ENCODE measurements at places on chromosomes 3 and 15. TPM values are rescaled to one million over a fixed set of nuclear protein-coding genes. Genes with fewer than 3 reads are reported as not detected.

FAM43A gene
- total RNA-seq = 7.4 TPM

GRCh38 chr15:63313825-63314224 lies 36.4 kb downstream of the APH1B start:
- H3K36me3 ChIP-seq = no peaks in the 10 kb centered on the region
- no peaks in the 10 kb centered on the region for H3K4me1 ChIP-seq
- H3K4me3 ChIP-seq = no peak overlapping the region
- DNase-seq = no peak

- no peak overlapping the region for H3K4me3 ChIP-seq
- no peak overlapping the region for H3K27ac ChIP-seq
- DNase-seq = peak; percentile 31
- no peaks in the 10 kb centered on the region for H3K27me3 ChIP-seq
Observed at GRCh38 chr15:97234851-97235610, 725.5 kb upstream of the ARRDC4 start.

DNA sequence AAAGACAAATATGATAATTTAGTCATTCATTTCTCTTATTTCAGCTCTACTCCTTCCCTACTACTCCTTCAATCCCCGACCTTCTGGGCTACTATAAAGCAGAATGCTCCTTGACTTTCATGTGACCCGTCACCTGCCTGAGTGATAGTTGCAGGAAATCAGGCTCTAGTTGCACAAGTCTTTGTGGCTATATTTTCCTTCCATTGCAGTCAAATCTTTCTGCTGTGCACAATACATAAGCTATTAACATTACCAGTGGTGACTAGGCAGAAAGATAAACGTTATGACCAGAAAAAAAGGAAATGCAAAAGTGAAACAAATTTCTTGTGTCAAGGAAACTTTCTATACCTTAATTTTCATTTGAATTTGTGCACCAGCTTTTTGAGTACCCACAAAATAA lies 2.3 kb downstream of the SUCNR1 start:
- H3K27me3 ChIP-seq = no peaks in the 10 kb centered on the region
- H3K4me3 ChIP-seq = no peak overlapping the region
- DNase-seq = no peak
- no peak overlapping the region for H3K27ac ChIP-seq

DNA sequence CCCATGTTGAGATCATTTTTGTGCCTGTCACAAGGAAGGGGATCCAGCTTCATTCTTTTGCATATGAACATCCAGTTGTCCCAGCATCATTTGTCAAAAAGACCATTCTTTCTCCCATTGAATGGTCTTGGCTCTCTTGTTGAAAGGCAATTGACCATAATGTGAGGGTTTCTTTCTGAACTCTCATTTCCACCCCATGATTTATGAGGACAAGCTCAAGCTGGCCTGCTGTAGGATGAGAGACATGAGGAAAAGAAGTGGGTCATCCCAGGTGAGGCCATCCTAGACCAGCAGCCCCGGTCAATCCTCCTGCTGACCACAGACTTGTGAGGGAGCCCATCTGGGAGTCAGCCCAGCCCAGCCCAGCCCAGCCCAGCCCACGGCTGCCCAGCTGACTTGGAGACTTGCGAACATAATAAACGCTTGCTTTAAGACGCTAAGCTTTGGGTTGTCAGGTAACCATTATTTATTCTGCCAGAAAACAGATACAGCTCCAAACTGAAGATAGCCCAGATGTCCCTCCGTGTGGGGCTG lies 69.0 kb downstream of the LINGO1 start:
- no peaks in the 10 kb centered on the region for H3K4me1 ChIP-seq
- H3K27ac ChIP-seq = no peak overlapping the region
- H3K4me3 ChIP-seq = no peak overlapping the region
- DNase-seq = no peak
- H3K36me3 ChIP-seq = no peaks in the 10 kb centered on the region

DNA sequence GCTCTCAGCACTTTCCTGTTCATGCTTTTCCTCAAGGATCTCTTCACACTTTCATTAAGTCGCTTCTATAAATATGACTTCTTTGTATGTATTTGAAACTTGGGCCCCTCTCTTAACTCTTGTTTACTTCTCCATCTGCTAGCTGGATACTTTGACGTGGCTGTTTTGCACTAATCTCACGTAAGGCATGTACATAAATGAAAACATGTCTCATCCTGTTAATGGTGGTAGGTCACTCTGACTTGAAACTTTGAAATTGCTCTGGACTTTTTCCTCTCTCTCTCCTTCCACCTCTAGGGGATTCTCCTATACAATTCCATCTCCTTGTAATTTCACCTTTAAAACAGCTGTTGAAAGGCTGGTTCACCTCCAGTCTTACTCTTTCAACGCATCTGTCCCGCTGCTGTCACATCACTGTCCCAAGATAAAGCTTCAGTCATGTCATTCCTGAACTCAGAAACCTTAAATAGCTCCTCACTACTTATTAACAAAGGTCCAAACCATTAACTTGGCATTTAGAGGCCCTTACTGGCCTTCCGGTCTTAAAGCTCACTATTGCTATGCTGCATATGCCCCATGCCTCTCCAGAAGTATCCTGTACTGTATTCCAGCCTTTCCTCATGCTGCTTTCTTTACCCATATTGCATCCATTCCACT lies 1.2 kb downstream of the BLOC1S6 start:
- peak overlapping the region; percentile 99 for H3K4me3 ChIP-seq
- H3K4me1 ChIP-seq = peaks cover 38% of the 10 kb centered on the region
- H3K36me3 ChIP-seq = peaks cover 8% of the 10 kb centered on the region
- peak overlapping the region; percentile 100 for H3K27ac ChIP-seq

GRCh38 chr15:98616397-98616796 lies 31.9 kb upstream of the IGF1R start:
- H3K27me3 ChIP-seq = peaks cover 10% of the 10 kb centered on the region
- peak overlapping the region; percentile 13 for H3K27ac ChIP-seq
- H3K4me1 ChIP-seq = no peaks in the 10 kb centered on the region

GRCh38 chr15:44695294-44695693 lies 15.8 kb downstream of the PATL2 start:
- no peak for DNase-seq
- no peaks in the 10 kb centered on the region for H3K27me3 ChIP-seq
- H3K27ac ChIP-seq = no peak overlapping the region
- H3K4me3 ChIP-seq = no peak overlapping the region

DNA sequence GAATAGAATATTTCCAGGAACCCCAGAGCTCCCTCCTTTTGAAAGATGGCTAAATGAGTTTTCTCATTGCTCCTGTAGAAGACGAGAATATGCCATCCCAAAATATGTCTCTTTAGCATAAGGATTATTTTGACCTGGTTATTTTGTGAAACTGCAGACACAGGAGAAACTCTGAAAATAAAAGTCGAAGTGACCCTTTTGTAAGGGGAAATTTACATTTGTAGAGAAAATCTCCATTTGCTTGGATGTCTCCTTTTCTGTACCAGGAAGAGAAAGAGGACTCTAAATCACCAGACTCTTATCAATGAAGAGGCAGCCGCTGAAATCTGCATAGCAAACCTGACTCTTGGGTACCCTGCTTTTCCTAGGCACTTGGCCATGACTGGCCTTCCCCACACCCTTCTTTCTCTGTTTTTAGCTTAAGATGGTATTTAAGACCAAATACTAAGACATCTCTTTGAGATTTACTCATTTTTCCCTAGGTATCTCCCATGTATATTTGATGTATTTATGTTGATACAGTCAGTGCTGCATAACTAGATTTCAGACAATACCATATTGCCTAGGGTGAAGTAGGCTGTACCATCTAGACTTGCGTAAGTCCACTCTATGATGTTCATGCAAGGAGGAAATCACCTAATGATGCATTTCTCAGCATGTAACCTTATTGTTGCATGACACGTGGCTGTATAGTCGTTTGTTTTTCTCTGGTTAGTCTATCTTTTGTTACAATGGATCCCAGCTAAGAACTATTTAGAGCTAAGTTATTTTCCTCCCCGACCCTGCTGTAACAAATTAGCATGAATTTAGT lies 98.2 kb upstream of the UBE3A start:
- H3K4me3 ChIP-seq = no peak overlapping the region
- H3K27ac ChIP-seq = no peak overlapping the region
- DNase-seq = no peak
- H3K27me3 ChIP-seq = no peaks in the 10 kb centered on the region
- H3K4me1 ChIP-seq = no peaks in the 10 kb centered on the region
- H3K36me3 ChIP-seq = no peaks in the 10 kb centered on the region

SLC22A13 gene
- total RNA-seq = 0.12 TPM
